ENCODE measurements at places on chromosomes 5 and 9.

DNA sequence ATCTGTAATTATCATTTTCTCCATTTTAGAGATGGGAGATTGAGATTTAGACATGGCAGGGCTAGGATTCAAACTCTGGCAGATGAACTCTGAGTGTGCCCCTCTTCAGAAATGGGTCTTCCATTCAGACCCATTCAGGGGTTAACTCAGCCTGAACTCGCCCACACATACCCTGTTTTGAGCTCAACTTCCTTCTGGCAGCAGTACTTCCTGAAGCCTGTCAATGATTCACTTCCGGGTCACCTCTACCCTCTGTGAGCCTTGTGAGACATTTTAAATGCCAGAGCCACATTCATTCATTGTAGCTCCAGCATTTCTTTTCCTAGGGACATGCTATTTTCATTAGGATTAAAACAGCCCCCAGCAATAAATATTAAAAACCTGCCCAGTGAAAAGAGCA, 209.3 kb upstream of the SLC24A2 start:
- DNase-seq, result peak; percentile 15

DNA sequence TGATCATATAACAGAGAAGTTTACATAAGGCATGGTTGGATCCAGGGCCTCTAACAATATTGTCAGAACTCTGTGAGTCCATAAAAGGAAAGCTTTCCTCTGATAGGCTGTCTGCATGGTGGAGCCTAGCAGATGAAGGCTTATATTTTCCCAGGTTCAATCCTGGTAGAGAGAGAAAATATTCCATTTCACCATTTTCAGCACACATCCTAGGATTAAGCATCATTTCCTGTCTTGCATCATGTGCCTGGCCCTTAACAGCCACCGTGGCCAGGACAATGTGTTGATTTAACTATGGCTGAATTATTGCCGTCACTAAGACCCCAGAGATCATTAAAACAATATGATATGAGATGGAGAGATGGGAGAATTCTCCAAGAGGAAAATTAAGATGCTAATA, 90.9 kb upstream of the GRIA1 start:
- no peak for DNase-seq

DNA sequence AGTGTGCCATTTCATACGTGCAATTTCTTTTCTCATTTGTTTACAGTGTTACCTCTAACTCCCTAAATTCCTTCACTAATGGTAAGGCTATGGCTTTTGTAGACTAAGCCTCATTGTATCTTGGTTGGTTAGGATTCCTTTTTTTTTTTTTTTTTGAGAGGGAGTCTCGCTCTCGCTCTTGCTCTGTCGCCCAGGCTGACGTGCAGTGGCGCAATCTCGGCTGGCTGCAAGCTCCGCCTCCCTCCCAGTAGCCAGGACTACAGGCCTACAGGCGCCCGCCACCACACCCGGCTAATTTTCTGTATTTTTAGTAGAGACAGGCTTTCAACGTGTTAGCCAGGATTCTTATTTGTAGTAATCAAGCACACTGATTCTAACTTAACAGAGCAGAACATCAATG, 57.7 kb downstream of the SPEF2 start:
- DNase-seq, result no peak

- no peak for DNase-seq
Measured at GRCh38 chr9:83623679-83624076, 735 bp downstream of the IDNK start.

DNA sequence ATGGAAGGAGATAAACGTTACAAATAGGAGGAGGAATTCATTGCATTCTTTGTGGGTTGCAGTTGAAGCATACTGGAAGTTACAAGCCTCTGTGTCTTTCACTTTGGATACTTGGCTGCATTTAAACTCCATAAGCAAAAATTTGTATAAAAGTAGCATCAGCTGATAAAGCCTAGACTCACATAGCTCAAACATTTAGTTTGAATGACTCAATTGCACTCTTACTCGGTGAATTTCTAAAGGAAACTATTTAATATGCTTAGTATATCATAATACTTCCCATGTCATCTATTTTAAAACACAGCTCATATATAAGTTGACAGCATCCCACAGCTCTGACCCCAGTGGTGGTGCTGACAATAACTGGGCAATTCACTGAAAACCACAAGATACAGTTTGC, 596.6 kb upstream of the ZNF608 start:
- DNase-seq, result no peak
